ENCODE measurements at places on chromosomes 5 and 9. TPM values are rescaled to one million over a fixed set of nuclear protein-coding genes. Genes with fewer than 3 reads are reported as not detected.

Gene SH3PXD2B
- 13.0 TPM for total RNA-seq

- no peak for DNase-seq
Measured at GRCh38 chr5:146339715-146340259, 1.1 kb downstream of the POU4F3 start.

DNA sequence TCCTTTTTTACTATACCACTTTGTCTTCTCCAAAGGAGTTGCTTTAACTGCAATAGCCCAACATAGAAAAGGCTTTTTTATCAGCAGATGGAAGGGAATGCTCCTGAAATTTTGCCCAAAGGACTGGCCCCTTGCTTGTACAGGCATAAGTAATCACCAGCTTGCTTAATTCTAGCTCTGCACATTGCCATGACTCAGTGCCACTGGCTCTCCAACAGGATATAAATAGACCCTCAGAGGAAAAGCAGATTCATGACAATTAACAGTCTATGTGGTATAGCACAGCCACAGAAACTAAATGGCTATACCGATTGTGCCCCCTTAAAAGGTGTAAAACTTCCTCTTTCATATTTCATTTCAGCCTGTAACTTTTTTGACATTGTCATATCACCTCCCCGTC lies 227.0 kb downstream of the ZNF608 start:
- no peak for DNase-seq

GRCh38 chr9:34124099-34124498 lies 2.4 kb downstream of the DCAF12 start:
- DNase-seq, result no peak

GRCh38 chr5:58322453-58322852 lies 137.4 kb downstream of the PLK2 start:
- DNase-seq, result no peak

- no peak for DNase-seq
Measured at GRCh38 chr5:145947581-145947980, 11.2 kb downstream of the SH3RF2 start.

GRCh38 chr9:121353241-121354061 lies 16.6 kb downstream of the STOM start:
- DNase-seq, result no peak

DNA sequence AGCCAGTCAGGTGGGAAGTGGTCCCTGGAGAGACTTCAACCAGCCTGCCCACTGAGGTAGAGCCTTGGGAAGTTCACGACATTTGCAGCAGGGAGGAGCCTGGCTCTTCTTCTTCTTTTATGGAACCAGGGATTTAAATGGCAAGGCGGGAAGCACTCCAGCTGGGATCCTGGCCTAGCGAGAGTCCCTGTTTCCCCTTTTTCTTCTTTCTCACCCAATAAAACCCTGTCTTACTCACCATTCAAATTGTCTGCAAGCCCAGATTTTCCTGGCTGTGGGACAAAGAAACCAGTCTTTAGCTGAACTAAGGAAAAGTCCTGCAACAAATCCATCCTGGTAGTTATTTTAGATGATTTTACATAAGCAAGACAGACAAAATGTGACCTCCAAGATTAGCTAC lies 503.7 kb downstream of the CDH10 start:
- DNase-seq, result no peak

DNA sequence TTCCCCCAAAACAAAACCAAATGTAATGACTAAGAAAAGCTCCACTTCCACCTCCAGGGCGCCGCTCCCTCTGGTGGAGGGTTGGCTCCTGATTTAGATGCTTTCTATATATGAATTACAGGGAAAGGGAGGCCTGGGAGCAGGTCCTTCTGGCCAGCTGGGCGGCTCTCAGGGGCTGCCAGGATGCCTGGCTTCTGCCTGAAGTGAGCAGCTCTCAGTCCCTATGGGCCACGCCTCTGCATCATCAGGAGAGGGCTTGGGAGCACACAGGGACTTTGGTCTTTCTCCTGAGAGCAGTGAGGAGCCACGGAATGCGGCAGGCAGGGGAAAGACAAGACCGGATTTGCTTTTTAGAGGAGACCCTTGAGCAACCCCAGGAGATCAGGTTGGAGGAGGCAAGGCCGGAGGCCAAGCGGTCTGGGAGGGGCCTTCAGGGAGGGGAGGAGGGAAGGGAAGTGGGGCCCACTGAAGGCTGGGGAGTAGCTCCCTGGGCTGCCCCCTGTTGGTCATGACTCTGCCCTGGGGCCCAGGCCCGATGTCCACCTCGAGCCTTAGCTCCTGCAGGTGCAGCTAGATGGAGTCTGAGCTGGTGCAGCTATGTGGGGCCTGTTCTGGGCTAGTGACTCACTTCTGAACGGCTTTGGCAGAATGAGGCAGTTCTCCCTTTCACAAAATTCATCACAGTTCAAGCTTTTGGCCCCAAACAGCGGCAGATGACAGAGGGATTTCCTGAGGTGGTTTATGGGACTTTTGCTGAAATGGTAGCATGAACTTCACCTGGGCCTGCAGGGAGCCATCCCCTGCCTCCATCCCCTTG lies 11.3 kb upstream of the GRHPR start:
- DNase-seq, result no peak

Gene C1QTNF3
- total RNA-seq, result 3.8 TPM

GRCh38 chr9:93183663-93184431 lies at the start of gene WNK2:
Gene WNK2, plus strand, starts transcription at chr9:93184139. Its CDS starts 791 bp downstream, at chr9:93184930.
- peak; percentile 60 for DNase-seq

Gene ZNF483
- 48.3 TPM for total RNA-seq

Gene KCNT1
- total RNA-seq, result 12.0 TPM

GRCh38 chr9:130789747-130790672 lies 45.0 kb upstream of the ABL1 start:
- DNase-seq, result no peak

Gene PCDHB4
- 12.6 TPM for total RNA-seq

- DNase-seq, result peak; percentile 86
Measured at GRCh38 chr5:177496727-177497291, 595 bp downstream of the PDLIM7 start.

Gene DOK3
- total RNA-seq, result 2.5 TPM

DNA sequence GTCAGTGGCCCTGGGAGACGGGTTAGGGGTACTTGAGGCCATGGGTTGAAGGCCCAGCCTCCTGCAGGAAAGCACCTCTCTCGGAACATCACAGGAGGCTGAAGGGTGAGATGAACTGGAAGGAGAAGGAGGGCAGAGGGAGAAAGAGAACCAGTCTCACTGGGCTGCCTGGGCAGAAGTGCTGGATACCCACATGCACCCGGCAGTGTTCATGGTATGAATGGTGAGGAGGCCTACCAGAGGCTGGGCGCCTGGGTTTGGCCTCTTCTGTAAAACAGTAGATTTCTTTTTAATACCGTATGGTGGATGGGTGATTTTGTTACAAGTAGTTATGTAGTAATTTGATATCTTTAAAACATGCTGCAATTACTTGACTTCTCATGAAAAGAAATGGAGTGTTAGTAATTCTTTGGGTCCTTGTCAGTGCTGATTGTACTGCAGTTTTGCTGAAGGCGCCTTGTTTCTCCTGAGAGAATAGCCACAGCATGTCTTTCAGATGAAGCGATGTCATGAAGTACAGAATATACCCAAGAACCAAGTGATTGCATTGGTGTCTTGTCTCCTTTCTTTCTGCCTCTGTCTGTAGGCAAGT lies 258.6 kb downstream of the FANCC start:
- no peak for DNase-seq

Gene OCLN
- 5.2 TPM for total RNA-seq

- DNase-seq, result no peak
Measured at GRCh38 chr5:160303690-160304089, 8.7 kb downstream of the CCNJL start.

DNA sequence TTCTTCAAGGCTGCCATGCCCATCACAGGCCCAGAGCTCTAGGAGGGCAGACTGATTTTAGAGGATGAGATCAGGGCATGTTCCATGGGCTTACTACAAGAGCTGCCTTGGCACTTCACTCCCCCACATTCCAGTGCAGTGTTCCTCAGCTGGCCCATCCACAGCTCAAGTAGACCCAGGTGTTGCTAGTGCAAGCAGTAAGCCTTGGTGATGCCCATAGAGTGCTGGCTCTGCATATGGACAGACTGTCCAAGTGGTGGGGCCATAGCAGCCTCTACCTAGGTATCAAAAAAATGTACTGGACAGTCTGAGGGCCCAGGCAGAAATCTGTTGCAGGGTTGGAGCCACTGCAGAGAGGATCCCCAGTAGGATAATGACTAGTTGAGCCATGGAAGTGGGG lies 366.6 kb downstream of the FGF10 start:
- no peak for DNase-seq

DNA sequence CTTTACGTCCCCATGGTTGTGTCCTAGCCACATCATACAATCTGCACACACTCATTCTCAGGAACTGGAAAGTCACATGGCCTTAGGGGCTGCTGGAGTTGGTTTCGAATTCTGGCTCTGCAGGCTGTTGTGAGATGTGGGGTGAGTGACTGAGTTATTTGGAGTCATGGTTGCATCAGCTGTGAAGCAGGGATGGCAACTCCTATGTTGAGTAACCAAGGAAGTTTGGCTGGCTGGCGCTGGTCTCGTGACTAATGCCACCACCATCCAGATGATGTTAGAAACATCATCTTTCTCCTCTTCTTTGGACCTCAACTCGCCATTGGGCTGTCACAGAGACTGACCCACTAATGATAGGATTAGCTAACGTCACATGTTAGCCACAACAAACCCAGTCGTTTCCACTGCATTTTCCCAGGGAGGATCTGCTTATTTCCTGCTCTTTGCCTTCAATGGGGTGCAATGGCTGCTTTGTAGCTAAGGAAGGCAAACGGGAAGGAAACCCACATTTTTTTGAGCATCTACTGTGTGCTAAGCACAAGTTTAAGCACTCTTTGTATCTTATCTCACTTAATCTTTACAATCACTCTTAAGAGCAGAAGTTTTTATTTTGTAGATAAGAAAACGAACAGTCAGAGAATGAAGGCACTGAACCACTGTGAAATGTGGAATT lies 78.1 kb upstream of the UBTD2 start:
- no peak for DNase-seq

DNA sequence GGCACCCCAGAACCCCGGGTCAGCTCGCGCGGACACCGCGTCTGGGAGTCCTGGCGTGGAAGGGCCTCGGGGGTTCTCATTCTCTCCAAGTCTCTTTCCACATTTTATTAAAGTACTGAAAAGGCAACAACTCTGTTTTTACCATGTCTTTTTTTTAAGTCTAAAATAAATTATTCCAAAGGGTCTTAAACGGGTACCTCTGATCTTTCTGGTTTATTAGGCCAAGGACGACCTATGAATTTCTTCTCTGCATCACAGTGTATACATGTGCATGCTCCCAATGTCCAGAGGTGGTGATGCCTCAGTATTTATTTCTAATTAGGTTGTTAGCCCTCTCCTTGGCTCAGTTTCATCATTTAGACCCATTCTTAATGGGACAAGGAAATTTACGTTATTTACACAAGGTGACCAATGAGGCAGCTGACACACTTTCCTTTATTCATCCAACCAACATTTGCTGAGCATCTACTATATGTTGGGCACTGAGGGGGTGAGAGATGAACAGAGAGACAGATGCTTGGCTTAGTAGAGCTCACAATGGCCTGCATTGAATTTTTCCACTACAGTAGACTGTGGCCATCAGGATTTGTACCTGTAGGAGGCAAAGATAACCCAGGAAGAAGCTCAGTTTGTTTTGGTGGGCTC lies 7.6 kb upstream of the OTP start:
- DNase-seq, result no peak

Gene CTXN3
- total RNA-seq, result not detected

DNA sequence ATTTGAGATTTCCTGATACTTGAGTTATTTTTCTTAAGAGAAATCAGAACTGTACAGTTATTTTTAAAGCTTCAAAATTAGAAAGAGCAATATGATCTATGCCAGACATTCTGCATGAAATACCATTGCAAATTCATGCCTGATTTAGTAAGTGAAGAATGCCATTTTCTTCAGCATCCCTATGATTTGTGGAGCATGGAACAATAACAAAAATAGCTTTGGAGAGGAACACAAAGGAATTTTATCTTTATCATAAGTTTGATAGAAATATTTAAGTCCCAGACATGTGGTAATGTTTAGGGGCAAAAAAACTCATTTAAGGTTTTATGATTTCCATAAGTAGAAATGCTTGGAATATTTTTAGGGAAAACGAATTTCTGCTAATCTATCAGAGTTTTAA lies 1863.4 kb downstream of the EFNA5 start:
- no peak for DNase-seq

Gene PCDHA7
- total RNA-seq, result 1.4 TPM

DNA sequence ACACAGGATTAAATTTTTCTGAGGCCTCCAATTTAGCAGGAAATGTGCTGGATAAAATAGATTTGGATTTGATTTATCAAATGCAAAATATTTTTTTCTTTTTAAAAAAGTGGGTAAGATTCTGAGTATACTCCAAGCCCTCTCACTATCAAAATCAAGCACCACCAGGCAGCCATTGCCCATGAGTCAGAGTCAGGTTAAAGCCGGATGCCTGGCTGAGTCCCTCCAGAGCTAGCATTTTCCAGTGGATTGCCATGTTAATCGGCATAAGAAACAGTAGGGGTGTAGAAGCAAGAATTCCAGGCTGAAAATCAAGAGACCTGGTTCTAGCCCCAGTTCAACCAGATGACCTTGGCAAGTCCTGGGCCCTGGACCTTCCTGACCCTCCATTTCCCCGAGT lies 85.3 kb downstream of the FAM114A2 start:
- no peak for DNase-seq

DNA sequence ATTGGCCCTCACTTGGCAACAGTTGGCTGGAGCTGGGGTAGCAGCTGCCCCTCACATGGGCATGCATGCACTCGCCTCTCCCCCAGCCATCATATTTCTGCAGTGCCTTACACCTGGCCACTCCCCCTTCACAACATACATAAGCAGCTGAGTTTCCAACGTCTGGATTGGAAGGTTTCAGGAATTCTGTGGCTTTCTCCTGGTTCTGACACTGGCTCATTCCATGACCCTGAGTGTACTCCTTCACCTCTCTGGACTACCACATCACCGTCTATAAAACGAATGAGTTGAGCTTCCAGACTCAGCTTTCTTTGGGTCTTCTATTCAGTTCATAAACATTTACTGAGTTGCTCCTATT lies 84.3 kb downstream of the GALNT10 start:
- DNase-seq, result no peak

DNA sequence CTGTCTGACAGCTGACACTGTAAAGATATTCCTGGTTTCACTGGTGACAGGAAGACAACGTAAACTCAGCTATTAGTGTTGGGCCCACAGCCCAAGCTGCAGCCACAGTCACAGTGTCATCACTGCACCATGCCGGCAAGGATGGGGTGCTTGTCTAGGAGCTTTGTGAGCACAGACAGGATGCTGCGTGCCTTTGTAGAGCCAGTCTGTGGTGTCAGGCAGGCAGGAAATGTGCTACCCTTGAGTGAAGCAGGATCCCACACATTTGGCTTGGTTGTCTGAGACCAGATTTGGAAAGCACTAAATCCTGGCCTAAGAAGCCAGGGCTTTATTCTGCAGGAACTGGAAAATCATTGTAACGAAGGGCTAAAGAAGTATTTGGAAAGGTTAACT lies 121.6 kb upstream of the ADAMTS16 start:
- DNase-seq, result no peak

GRCh38 chr9:108933231-108933717 lies 650 bp downstream of the ELP1 start:
- no peak for DNase-seq

Gene LCN1
- total RNA-seq, result not detected

Gene ORM2
- total RNA-seq, result not detected

Gene PDE6A
- total RNA-seq, result 0.13 TPM

Measured in ovary (tissue), 10 donors.